Stimulated activated CD4-positive, alpha-beta T cell treated with anti-CD3 and anti-CD28 coated beads, TNF-alpha, amount 100 ng/mL, for 4 hours (primary cell): ENCODE measurements at places on chromosomes 2 and 18.

GRCh38 chr18:1227025-1227424 lies 322.4 kb downstream of the ADCYAP1 start:
- no peak for DNase-seq

- DNase-seq = no peak
These were observed 373.6 kb downstream of the CDH7 start for GRCh38 chr18:66124394-66124793.

DNA sequence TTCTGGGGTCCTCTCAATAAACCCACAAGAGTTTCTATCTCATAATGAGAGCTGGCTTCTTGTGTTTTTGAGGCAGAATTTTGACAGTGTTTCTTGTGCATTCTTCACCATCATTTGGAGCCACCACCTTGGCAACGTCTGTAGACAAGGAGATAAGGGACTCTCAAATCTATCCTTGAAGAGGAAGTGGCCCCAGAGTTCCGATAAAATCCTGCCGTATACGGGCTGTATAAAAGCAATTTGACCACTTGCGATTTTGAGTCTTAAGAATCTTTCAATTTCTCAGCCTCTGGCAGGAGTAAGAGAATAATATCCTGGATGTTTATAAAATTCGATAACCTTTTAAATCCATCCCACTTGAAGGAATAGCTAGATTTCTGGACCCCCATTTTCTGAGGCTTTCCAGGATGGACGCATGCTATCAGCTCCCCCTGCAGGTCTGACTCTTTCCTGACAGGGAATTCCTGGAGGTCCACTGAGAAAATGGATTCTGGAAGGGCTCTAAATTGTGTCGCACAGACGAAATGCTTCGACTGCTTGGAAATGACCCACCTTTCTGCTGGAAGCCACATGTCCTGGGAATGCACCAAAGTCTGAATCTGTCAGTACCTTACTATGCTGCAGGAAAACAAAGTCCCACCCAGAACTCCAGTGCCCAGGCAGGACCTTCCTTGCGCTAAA lies 54.1 kb downstream of the E2F6 start:
- no peak for DNase-seq

- DNase-seq = no peak
These were observed 61.8 kb upstream of the CCDC85A start for GRCh38 chr2:56121995-56122394.

DNA sequence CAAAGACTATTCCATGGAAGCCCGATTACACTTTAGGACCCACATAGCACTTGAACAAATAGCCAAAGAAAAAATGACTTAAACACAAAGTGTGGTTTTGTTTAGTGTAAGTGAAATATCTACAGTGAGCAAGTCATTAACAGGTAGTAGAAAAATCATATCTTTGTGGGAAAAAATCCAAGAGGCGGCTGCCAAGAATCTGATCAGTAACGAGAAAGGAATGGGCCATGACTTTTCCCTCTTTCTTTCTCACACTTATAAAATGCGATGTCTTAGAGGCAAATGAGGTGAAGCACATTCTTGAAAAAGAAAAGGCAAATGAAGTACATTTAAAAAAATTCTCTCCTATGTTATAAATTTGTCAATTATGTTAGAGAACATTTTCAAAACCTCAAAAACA lies 12.9 kb upstream of the GEMIN6 start:
- no peak for DNase-seq

- no peak for DNase-seq
These were observed 565.2 kb upstream of the LINC00305 start for GRCh38 chr18:64714086-64714485.

GRCh38 chr18:43914018-43914417 lies 636.7 kb upstream of the SYT4 start:
- DNase-seq = no peak

GRCh38 chr2:1804865-1805264 lies 60.5 kb upstream of the PXDN start:
- no peak for DNase-seq

DNA sequence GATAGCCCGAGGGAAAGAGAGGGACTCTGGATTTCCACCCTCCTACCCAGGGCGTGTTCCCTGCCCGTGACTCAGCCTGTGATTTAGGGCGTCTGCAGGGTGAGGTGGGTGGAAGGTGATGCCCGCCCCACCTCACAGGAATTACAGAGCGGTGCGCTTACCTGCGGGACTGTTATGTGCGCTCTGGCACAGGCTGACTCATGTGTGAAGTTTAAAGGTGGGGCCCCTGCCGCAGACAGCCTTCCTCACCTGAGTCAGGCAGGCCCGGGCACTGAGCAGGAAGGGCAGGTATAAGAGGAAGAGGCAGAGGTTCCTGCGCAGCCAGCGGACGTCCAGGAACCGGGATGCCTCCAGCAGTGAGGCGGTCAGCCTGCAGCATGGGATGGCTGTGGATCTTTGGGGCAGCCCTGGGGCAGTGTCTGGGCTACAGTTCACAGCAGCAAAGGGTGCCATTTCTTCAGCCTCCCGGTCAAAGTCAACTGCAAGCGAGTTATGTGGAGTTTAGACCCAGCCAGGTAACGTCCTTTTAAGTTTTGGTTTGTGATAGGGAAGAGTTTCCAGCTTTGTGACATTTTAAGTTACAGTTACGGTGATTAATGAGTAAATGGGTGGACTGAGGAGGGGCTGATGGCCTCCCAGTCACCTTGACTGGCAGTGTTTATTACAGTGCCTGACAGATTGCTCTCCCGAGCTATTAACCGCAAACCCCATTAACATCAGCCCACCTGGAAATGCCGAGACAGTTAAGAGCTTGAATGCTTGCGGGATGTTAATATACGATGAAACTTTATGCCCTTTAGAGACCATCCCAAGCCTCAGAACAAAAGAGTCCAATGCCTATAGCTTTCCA lies 141.6 kb upstream of the TTC39C start:
- DNase-seq = no peak

GRCh38 chr2:214830794-214831346 lies 21.4 kb upstream of the BARD1 start:
- no peak for DNase-seq

DNA sequence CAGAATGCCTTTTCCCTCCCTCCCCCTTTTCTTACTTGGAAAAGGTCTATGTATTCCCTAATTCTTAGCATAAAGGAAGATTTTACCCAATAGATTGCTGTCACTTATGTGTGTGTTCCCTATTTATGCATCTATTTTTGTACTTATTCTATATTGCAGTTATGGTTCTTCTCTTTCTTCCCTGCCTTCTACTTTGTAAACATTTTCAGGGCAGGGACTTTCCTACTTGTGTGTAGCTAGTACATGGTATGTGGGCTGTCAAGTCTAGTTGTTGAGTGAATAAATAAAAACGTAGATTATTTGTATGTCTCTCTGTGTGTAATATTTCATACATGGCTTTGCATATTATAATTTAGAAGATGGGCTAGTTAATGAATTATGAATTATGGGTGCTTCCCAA lies 45.3 kb downstream of the PSMD14 start:
- DNase-seq = no peak

DNA sequence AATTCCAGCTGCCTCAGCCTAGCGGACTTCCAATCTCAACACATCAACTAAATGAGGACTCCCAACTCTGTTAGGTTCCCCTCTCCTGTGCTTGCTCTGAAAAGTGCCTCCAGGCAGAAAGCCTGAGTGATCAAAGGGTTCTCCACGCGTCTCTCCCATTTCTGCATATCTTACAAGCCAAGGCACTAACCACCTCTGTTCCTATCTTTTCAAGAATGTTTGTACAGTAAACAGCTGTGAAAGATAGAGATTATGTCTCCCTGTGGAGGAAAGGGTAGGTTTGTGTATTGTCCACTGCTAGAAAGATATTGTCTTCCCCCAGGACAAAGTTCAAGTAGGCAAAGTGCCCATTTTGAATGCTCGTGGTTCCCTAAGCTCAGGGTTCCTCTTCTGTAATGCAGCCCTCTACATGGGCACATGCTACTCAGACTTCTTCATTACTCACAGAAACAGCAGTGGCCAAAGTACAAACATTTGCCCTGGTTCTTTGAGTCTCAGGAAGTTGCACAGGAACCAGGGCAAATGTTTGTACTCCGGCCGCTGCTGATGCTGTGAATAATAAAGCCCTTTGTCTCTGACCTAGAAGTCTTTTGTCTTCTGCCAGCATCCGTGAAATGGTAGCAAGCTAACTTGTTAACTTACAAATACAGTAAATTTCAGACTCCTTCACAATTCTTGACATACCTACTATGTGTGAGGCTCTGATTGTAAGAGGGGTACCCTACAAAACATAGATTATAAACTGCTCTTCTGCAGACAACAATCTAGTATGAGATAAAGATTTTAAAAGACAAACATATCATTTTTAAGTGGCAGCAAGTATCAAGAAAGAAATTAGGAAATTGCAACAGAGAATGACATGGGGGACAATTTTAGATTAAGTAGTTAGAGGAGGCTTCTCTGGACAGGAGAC lies 44.5 kb downstream of the PKDCC start:
- no peak for DNase-seq
